Activated CD4-positive, alpha-beta T cell treated with anti-CD3 and anti-CD28 coated beads for 24 hours (primary cell): ENCODE measurements at places on chromosomes 3 and 15.

DNA sequence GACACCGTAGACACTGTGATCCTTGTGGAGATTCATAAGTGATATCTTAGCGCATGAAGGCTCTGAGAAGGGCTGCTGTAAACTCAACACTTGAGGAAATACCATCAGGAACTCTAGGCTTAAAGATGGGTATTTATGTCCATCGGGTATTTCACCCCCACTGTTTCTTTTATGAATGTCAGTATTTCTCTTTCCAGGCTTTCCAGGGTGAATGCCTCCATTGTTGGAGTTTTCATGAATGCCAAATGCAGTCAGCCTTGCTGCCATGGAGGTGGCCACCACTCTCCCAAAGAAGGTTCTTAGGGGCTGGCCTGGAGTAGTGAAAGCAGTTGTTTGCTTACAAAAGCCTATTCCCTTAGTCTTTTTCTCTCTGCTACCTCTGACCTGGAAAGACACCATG, 259.2 kb downstream of the SLCO3A1 start:
- DNase-seq: no peak

- no peak for DNase-seq
These were observed 1.1 kb upstream of the GABRB3 start for GRCh38 chr15:26773917-26774316.

GRCh38 chr3:146682171-146682570, 77.0 kb upstream of the PLSCR5 start:
- DNase-seq: no peak

GRCh38 chr3:129596194-129597086, 10.0 kb downstream of the PLXND1 start:
- DNase-seq: no peak
